Kidney (tissue), 22 donors: ENCODE measurements at places on chromosomes 2 and 18.

- DNase-seq, result no peak
Observed at GRCh38 chr18:74525741-74526140, 8.6 kb upstream of the CNDP1 start.

- no peak for DNase-seq
Observed at GRCh38 chr2:64906853-64907536, 82.2 kb upstream of the SLC1A4 start.

GRCh38 chr2:58834404-58834803, 593.3 kb upstream of the FANCL start:
- DNase-seq, result no peak

GRCh38 chr2:240179186-240179815, 38.8 kb upstream of the OTOS start:
- DNase-seq, result no peak

GRCh38 chr2:191627518-191627917, 50.4 kb upstream of the NABP1 start:
- no peak for DNase-seq
